ENCODE measurements at places on chromosomes 6 and 20. TPM values are rescaled to one million over a fixed set of nuclear protein-coding genes. Genes with fewer than 3 reads are reported as not detected.

Gene ADGB
- not detected for total RNA-seq

Gene FAM229B
- 9.3 TPM for total RNA-seq

Gene BCAS1
- total RNA-seq, result 0.53 TPM

Gene PLCB1
- total RNA-seq, result 1.0 TPM

Gene CCN6
- not detected for total RNA-seq

Gene GLP1R
- total RNA-seq, result not detected

Gene KCNQ5
- total RNA-seq, result 1.7 TPM

Gene BMP2
- total RNA-seq, result 0.57 TPM

Gene SLC4A11
- total RNA-seq, result 4.0 TPM

Gene VARS2
- total RNA-seq, result 12.4 TPM

Gene CTAGE9
- total RNA-seq, result not detected

Gene SIRPG
- not detected for total RNA-seq

Gene VSX1
- 0.56 TPM for total RNA-seq

Gene CLVS2
- 0.07 TPM for total RNA-seq

Gene CLDN20
- total RNA-seq, result not detected

Gene CEP162
- total RNA-seq, result 2.3 TPM

Gene BPIFB4
- total RNA-seq, result not detected

Data from A549 treated with CpdA at 1 μM for 4 hours (cell line).